ENCODE measurements at places on chromosomes 5 and 9. TPM values are rescaled to one million over a fixed set of nuclear protein-coding genes. Genes with fewer than 3 reads are reported as not detected.

- DNase-seq, result peak; percentile 42
These were observed 617 bp upstream of the FPGS start for GRCh38 chr9:127801955-127802575.

DNA sequence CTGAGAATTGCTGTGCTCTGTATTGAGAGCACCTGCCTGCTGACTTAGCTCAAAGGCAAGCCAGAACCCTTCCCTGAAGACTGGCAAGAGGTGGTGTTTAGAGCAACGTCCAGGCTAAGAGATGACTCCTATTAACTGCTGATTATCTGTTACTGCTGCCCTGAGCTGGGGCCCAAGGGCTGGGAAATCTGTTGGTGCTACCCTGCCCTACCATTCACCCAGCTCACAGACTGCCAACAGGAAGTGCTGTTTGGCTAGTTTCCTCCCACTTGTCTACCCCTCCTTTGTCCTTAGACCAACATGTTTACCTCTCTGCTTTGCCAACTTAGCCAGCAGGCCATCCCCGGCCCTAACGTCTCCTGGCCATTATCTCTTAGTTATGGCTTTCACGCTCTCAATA lies 6.9 kb downstream of the RAB24 start:
- DNase-seq, result no peak

DNA sequence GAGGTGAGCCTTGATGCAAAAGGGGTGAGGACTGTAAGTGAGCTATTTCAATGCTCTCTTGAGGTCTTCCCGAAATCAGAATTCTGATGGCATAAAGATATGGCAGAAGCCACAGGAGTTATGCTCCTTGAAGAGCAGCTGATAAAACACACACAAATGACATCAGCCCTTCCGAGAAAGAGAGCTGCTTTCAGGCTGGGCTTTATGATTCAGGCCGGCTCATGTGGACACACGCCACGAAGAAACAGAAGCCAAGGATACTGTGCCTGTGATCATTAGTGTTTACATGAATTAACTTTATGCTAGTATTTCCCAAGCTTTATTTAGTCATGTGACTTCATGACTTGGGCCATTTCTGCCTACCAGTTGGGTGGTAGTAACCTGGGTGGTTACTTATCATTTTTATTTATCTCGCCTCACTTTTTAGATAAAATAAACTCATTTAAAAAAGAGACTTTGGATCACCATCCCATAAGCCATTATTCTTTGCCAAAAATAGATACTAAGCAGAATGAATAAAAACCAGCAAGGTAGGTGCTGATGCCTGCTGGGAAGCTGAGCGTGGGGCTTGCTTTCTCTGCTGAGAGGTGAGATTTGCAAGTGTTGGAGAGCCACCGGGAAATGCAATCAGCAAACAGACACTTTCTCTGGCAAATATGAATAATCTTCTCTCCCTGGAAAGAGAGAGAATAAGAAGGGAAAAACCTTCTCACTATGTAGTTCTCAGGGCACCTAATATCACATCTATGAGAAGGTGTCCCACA lies 73.0 kb upstream of the SLC25A51 start:
- peak; percentile 74 for DNase-seq

The PDZD2 gene
- 56.3 TPM for total RNA-seq

DNA sequence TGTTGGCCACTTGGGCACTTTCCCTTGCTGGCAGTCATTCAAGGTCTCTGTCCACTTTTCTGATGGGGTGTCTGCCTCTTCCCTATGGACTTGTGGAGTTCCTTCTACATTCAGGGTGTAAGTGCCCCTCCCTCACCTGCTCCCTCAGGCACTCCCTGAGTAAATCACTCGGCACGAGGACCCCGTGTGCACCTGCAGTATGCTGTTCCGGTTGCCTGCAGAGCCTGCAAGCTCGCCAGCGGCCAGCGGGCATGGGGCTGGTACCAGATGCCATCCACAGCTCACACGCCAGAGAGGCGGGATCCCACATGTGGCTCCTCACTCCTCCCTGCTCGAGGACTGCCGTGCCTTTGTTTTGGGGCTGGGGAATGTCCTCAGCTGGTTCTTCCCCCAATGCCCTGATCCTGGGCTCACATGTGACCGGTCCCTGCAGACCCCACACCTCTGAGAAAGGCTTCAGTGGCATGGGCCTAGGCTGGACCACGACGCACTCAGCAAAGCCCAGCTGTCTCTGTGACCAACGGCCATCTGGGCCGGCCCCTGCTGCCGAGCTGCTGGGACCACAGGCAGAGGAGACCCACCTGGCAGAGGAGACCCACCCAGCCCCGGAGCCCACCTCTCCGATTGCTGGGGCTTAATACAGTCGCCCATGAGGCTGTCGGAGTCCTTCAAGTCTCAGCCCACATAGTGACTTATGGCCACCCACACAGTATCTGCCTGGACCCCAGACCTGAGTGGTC lies 46.1 kb upstream of the CLPTM1L start:
- no peak for DNase-seq

- DNase-seq, result no peak
These were observed 209.4 kb downstream of the PIK3R1 start for GRCh38 chr5:68424799-68425537.

DNA sequence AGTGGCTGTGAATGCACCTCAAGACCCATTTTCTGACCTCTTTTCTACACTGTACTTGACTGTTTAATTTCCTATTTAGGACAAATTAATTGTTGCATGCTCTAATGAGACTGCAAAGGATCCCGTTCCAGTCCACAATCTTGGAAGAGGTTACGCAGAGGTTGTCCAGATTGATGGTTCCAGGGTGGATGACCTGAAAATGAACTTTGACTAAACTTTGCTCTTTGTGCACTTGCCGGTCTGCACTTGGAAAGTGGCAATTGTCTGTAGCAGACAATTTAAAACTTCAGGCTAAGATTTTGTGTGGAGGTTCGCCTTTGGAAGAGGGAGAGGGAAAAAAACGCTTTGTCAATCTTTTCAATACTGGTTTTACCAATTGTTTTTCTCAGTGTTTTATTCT lies 267.8 kb downstream of the TMEM161B start:
- DNase-seq, result no peak

The SLC1A1 gene
- 13.8 TPM for total RNA-seq

The UGCG gene
- total RNA-seq, result 39.0 TPM

DNA sequence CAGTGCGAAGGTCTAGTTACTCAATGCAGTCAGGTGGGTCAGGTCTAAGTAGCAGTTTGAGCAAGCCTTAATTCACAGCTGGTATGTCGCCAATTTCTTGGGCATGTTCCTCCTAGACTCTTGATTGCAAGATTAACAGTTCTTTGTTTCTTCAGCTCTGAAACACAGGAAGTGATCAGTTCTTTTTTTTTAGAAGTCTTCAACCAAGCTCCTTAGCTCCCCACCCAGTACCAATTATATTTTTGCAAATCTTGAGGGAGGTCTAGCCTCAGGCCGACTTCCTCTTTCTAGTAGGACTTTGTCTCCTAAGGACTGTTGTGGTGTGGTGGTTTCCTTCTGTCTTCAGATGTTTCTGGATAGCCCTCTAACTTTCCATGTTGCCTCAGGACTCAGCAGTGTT lies 2054.2 kb downstream of the MAT2B start:
- no peak for DNase-seq

GRCh38 chr9:112119225-112120029 lies 55.7 kb downstream of the SUSD1 start:
- peak; percentile 80 for DNase-seq

DNA sequence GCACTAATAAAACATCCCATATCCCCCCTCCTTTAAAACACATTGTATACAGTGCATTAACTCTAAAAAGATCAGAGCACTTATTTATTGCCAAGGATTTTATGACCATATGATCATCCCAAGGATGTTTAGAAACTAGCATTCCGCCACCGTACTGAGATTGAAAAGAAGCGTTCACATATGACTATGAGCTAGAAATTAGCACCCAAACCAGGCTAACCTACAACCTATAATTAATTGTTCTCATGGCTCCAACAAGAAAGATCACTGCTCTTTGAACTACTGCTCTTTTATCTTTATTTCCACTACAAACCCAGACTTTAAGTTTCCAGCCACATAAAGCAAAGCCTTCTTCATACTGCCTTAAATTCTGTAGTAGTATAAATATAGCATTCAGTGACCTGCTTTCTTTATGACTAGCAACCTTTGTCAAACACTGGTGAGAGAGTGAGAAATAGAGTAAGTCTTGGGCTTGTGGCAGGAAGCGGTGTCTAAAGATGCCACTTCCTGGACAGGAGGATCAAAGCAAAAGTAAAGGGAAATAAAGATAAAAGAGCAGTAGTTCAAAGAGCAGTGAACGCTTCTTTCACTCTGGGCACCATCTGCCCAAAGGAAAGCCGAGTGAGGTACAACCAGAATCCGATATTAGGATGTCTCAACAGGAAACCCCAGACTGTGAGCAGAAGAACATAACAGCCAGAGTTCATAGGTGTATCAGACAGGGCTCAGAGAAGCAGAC lies 151.1 kb upstream of the ERCC6L2 start:
- DNase-seq, result no peak

The AFAP1L1 gene
- total RNA-seq, result 40.6 TPM

DNA sequence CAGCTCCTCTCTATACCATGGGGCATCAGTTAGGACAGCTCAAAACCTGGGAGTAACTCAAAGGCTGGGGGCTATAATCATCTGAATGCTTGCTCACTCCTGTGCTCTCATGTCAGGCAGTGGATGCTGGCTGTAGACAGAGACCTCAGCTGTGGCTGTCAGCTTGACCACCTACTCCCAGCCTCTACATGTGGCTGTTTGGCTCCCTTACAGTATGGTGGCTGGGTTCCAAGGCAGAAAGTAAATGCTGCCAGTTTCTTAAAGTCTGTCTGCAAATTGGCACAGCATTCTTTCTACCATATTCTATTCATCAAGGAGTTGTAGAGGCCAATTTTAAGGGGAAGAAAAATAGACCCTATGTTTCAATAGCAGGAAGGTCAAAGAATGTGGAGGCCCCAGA lies 66.9 kb downstream of the TMC1 start:
- DNase-seq, result peak; percentile 69

DNA sequence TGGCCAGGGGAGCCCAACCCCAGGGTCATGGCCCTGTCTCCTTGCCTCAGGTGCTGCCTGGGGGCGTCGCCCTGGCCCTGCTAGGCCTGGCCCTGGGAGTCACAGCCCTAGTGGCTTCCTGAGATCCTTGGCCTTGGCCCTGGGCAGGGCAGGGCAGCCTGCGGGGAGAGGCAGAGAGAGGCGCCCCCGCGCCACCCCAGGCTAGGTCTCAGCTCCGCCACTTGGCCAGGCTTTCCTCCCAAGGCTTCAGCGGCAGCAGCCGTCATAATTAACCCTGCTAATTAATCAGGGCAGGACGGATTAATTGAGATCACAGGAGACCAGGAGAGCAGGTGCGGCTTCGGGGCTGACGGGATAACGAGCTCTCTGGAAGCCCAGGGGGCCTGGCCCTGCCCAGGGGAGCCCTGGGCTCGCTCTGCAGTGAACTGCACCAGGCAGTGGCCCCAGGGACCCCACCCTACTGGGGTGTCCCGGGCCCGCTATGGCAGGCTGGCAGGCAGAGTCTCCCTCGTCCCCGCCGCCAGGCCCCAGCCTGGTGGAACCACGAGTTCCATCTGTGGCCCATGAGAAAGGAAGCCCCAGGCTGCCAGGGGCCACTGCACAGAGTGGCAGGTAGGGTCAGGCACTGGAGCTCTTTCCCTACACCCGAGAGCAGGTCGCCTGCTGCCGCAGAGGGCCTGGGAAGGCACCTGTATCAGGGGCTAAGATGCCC lies 269.6 kb downstream of the PBX3 start:
- no peak for DNase-seq

The CCDC192 gene
- total RNA-seq, result not detected

The TMEM171 gene
- total RNA-seq, result 0.86 TPM

DNA sequence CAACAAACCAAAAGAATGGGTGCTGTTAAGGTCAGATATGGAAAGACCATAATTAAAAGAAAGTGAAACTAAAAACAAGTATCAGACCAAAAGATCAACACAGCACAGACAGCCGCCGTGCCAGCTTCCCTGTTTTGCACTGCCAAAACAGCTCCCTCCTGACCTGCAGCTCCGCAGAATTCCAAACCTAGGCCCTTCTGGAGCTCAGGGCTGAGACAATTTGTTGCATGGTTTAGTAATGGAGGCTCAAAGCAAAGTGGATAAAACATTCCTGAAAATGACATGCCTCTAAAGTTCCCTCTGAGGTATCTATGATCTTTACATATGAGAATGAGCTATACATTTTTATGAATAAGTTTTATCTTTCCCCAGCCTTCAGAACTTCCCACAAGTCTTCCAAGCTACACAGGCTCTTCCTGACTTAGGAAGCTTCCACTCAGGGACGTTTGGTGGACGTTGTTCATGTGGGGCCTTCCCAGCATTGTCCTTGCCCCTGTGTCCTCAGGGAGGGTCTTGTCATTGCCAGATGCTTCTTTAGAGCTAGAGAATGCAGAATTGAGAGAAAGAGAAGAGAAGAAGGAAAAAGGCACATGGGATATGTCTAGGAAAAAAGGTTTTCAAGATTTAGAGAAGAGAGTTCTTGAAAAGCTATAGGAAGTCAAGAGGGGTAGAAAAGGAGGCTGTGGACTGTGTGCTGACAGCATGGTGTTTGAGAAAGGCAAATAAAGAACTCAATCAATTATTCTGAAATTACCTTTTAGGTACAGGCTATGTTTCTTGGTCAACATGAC lies 28.4 kb upstream of the SSBP2 start:
- DNase-seq, result peak; percentile 78

- no peak for DNase-seq
These were observed 129.5 kb upstream of the FSTL4 start for GRCh38 chr5:133741818-133742355.

The ROR2 gene
- total RNA-seq, result 32.3 TPM

- peak; percentile 73 for DNase-seq
These were observed 64.4 kb downstream of the SNX18 start for GRCh38 chr5:54581831-54582548.

The CD180 gene
- 2.2 TPM for total RNA-seq

DNA sequence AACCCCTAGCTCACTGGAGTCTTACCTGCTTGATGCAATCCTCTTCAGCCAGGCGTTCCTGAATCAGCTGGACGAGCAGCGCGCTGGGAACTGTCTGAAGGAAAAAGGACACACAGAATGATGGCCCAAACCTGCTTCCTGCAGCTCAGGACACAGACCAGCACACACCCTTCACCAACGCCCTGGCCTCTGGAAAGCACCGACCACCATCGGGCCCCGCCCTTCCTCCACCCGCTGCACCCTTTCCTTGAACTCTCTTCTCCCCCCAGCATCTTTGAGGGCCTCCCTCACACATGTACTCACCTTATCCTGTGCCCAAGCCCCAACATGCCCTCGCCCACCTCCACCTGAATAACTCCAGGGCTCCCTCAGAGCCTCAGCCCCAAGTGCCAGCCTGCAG lies 23.3 kb downstream of the AK8 start:
- DNase-seq, result no peak

DNA sequence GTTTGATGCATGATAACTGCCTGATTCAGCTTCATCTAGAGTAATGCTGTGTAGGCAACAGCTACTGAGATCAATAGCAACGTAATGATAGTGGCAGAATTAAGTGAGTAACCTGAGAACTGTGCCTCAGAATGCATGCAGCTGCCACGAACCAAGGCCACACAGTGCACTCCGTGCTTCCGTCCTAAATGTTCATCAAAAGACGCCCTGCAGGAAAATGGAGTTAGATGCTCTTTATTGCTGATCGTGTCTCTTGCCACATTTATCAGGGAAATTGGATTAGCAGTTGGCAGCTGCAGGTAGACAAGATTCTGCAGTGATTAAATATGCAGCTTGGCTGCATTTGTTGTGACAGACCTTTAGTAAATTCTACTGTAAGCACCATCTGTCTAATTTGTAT lies 107.7 kb upstream of the TLX3 start:
- peak; percentile 16 for DNase-seq

Measured in lung (tissue), 17 donors.